ENCODE measurements at places on chromosomes 2 and 18. TPM values are rescaled to one million over a fixed set of nuclear protein-coding genes. Genes with fewer than 3 reads are reported as not detected.

Gene SUCLG1
- total RNA-seq, result 56.3 TPM

Gene LIMS3
- total RNA-seq, result 35.2 TPM

Gene IL1RL2
- total RNA-seq, result not detected

Gene ME2
- total RNA-seq, result 51.6 TPM

Gene MARCHF4
- 29.5 TPM for total RNA-seq

Gene ITGB6
- 0.47 TPM for total RNA-seq
